ENCODE measurements at places on chromosomes 4 and X.

- no peak for DNase-seq
Measured at GRCh38 chr4:119039779-119040178, 95.9 kb upstream of the MYOZ2 start.

DNA sequence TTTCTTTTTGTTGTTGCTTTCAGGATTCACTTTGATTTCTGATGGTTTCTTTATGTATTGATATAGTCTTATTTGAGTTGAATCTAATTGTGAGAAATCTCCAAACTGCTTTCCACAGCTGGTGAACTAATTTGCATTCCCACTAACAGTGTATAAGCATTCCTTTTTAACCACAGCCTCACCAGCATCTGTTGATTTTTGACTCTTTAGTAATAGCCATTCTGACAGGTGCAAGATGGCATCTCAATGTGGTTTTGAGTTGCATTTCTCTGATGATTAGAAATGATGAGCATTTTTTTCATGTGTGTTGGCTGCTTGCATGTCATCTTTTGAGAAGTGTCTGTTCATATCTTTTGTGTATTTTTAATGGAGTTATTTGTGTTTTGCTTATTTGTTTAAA lies 1023.1 kb downstream of the SH3BGRL start:
- DNase-seq, result peak; percentile 37

GRCh38 chr4:101081166-101081565 lies 266.2 kb downstream of the PPP3CA start:
- DNase-seq, result no peak

DNA sequence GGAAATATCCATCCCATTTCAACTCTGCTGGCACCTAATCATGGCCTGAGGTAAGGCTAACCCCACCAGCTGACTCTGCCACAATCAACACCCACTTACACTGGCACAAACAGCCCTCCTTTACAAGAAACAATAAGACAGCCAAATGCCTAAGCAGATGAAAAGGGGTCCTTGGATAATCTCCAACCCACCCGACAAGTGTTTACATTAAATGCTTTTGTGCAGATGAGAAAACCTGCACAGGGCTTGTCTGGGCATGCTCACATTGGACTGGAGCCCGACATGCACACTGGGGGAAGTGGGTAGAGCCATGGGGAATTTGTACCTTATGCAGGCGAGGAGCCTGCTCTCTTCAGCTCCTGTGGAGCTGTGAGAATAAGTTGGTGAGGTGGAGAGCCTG lies 138.9 kb upstream of the ITM2A start:
- no peak for DNase-seq

- peak; percentile 16 for DNase-seq
Measured at GRCh38 chr4:138707746-138708677, 307.6 kb upstream of the NOCT start.

DNA sequence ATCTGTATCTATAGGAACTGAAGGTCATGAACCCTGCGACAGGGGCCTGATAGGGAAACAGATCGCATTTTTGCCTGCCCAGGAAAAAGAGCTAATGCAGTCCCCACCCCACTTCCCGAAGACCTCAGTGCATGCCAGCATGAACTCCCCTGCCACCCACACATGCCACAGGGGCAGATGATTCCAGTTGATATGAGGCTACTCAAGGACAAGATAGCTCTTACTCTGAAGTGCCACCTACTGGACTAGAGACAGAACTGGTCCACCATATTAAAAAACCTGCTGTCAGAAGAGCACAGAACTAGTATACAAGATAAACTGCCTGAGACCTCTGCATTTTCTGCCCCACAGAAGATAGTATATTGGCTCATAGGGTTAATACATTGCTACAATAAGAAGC lies 68.0 kb downstream of the YIPF7 start:
- no peak for DNase-seq

GRCh38 chr4:85824166-85824945 lies 349.4 kb downstream of the ARHGAP24 start:
- DNase-seq, result peak; percentile 8

DNA sequence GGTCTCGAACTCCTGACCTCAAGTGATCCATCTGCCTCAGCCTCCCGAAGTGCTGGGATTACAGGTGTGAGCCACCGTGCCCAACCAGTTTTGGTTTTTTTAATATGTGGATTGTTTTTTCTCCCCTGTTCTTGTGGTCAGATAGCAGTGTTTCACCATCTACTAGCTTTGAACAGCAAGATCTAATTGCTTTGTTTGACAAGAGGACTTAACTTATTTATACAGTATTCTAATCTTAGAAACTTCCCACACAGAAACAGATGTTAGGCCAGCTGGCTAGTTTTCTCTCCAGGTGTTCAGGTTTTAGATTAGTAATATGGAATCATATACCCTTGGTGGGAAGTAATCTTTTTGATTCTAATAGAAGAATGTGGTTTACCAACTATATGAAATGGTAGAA lies 12.9 kb downstream of the ING2 start:
- no peak for DNase-seq

GRCh38 chrX:70592091-70592490 lies 147.5 kb downstream of the DLG3 start:
- peak; percentile 68 for DNase-seq

Data from kidney tubule cell (primary cell).